ENCODE measurements at places on chromosomes 7 and 10.
A peak's percentile ranks its signal among the peaks of the same experiment; 100 is the strongest.

DNA sequence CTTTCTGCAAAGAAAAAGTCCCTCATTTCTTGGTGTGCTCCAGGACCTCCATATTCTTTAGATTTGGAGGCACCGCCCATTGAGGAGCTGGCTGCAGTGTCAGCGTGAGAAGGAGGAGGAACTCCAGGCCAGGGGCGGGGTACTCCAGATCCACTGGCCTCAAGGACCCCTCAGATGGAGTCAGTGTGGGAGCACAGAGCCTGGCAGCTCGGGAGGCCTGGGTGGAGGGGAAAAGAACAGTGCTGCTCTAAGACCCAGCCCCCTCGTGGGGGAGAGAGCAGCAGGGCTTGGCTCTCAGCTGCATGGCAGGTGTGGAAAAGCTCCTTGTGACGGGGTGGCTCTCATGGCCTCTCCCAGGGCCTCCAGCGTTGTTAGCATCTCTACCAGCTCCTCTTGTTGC is 70.5 kb downstream of the ITGB1 start:
- DNase-seq, result no peak

DNA sequence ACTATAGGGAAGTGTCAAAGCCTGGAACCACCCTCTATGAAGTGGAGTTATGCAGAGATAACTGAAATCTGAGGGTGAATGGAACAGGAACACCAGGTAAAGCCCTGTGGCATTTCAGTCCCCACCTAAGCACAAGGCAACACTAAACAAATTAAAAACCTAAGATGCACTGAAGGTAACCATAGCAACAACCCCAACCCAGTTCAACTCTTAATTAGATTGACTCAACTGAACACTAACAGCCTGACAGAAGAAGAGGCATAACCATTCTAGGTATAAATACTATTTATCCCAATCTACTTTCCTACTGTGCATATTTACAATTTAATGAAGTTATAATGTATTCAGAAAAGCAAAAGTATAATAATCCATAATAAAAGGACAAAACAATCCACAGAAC is 9.2 kb upstream of the GIMAP5 start:
- DNase-seq, result no peak

DNA sequence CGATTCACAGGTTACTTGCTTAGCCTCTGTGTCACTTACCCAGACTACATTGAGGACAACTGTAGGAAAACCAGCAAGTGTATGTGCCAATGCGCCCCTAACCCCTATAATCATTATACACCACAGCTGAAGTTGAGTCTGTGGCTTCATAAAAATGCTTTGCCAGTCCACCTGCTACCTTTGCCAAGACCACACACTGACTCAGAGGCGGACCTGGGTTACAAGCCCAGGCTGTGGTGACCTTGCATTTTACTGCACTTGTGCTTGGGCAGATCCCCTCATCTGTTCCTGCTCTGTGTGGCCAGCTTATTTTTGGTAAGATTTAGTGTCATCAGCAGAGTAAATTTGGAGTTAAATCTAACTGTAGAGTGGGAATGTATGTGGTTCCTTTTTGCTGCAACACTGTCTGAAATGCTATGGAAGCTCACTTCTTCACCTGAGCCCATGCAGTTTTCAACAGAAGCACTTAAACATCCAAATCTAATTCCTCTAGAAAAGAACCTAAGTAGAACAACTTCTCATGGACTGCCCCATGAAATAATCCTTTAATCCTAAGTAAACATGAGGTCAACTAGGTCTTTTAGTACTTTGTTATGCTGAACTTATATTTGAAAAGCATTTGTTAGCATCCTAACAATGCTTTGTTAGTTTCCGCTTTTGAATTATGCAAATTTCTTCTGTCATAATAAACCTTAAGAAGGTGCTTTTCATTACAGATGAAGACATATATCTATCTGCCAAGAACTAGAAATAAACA is 96.2 kb upstream of the AMPH start:
- no peak for DNase-seq

GRCh38 chr10:68302871-68303270 is 29.0 kb upstream of the HNRNPH3 start:
- DNase-seq, result no peak

DNA sequence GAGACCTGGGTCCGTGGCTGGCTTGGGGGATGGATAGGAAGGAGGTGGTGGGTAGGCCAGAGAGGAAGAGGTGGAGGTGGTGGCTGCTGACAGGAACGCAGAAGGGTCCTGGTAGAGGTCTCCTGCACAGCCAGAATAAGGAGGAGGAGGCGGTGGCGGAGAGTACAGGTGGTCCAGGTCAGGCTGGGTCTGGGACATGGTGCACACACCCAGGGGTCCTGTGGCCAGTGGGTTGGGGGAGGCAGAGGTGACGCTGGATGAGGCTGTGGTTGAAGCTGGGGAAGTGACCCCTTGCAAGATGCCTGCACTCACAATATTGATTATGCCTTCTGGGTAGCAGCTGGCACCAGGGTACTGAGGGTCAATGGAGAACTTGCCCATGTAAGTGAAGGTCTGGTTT is 2.2 kb downstream of the EGR2 start:
- no peak for DNase-seq

- no peak for DNase-seq
These were observed 3.2 kb upstream of the JCAD start for GRCh38 chr10:30062582-30062981.

DNA sequence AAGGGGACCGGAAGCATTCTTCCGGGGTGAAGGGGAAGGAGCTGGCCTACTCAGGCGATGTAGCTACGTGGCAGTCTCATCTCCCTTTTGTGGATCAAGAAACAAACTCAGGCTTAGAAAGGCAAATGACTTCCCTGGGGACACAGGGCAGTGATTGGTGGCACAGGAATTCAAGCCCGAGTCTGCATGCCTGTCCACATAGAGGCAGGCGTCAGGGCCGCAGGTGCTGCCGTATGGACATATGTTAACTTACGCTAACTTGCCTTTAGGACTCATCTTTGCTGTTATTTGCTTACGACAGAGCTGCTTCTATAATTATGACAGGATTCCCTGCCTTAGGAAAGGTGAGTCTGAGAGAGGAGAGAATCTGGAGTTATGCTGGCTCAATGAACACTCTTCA is 42.3 kb upstream of the KLF6 start:
- DNase-seq, result no peak

DNA sequence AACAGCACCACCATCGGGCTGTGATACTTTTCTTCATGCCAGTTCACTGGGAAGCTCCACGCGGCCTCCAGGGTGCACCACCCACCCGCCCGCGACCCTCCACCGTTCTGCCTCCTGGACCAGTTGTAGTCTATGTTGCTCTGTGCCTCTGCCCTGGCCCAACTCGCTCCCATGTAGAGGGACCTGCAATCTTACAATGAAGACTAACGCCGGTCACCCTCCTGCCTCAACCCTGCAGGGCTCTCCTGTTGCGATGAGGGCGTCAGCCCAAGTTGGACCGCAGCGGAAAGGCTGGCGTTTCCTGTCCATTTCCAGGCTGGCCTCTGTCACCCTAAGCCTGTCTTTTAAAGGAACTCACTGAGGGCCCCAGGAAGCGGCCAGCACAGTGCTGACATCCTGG is 34.9 kb downstream of the IL15RA start:
- DNase-seq, result no peak

DNA sequence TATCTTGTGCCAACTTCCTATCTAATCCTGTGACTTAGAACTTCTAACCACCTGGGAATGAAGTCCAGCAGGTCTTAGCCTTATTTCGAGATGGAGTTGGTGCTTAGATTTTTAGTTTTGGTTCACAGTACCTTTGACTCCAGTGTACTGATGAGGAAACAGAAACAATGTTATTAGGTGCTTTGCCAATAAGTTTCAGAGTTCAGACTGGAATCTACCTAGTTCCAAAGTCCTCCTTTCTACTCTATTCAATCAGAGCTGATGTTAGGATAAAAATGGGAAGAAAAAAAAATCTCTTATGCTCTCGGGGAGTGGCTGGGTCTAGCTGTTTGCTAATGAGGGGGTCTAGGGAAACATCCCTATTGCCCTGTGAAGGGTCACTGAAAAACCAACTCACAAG is 606.3 kb upstream of the C7orf33 start:
- DNase-seq, result no peak

DNA sequence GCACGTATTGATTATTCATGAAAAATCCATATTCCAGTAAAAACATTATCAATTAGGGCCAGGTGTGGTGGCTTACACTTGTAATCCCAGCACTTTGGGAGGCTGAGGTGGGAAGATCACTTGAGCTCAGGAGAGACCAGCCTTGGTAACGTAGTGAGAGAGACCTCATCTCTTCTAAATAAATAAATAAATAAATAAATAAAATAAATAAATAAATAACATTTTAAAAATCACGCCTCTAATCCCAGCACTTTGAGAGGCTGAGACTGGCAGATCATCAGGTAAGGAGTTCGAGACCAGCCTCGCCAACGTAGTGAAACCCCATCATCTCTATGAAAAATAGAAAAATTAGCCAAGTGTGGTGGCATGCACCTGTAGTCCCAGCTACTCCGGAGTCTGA is 32.1 kb downstream of the NRBF2 start:
- DNase-seq, result no peak

- DNase-seq, result no peak
These were observed 248.1 kb downstream of the ABCA13 start for GRCh38 chr7:48419401-48419800.

DNA sequence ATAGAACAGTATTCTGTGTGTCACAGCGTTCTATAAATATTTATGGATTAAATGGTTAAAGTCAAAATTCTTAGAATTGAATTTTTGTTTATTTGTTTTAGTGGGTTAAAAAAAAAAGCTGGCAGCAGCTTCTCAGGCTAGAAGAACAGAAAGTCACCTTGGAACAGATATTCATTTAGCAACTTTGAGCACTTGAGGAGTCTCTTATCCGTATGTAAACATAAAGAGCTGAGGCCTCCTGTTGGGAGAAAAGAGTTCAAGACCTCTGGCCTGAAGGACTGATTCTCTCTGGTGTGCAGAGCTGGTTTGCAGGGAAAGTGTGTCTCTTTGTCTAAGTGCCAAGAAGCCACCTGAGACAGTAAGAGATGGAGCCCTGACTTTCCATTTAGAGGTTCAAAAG is 109.9 kb downstream of the HERPUD2 start:
- no peak for DNase-seq

GRCh38 chr7:159240962-159241361 is 96.3 kb upstream of the VIPR2 start:
- no peak for DNase-seq

DNA sequence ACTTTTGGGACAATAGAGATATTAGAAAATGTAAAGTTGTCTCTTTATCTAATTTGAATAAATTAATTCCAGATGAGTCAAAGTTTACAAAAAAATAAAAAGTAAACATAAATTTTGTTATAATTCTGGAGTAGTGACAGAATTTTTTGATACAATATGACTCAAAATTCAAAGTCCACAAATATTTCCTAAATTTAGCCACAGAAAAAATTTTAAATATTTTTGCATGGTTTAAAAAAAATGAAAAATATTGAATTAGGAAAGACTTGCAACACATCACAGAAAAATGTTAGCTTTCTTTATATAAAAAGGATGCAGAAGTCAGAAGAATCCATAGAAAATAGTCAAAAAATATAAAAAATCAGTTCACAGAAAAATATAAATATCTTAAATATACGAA is 117.7 kb downstream of the ARHGAP21 start:
- no peak for DNase-seq

DNA sequence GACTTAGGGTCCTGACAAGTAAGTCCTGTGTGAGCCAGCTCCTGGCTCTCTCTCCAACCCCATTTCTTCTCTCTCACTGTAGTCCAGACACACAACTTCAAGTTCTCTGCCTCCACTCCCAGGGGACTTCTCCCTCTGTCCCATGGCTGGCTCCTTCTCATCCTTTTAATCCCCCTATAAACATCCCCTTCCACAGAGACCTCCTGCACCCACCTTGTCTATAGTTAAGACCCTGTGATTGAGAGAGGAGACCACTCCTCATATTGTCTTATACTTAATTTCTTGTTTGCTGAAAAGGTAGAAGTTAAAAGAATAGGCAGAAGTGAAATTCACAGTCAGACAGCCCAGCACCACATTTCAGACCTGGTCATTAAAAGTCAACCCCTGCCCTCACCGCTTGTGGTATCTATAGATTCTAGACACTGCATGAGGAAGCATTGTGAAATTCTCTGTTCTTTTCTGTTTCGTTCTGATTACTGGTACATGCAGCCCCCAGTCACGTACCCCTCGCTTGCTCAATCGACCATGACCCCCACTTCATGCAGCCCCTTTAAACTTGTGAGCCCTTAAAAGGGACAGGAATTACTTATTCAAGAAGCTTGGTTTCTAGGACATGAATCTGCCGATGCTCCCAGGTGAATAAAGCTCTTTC is 125.6 kb upstream of the FRMD4A start:
- no peak for DNase-seq

DNA sequence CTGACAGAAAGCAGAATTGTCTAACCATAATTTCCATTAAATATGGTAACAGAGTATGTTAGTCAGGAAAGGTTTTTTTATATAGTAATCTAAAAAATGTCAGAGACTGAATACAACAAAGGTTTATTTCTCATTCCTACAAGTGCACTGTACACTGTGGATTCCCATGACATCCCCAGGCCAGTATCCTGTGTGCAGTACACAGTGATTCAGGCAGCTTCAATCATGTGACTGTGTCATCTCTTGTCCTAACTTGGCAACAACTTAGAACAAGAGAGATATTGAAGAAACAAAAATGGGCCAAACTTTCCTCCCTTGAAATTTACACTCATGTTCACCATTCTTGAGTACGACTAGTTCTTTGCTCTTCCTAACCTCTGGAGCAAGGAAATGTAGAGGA is 189.8 kb upstream of the SEMA3A start:
- DNase-seq, result no peak

GRCh38 chr7:5630670-5631069 is 150.8 kb downstream of the RNF216 start:
- DNase-seq, result no peak

GRCh38 chr7:136869001-136869961 is 829 bp downstream of the CHRM2 start:
- DNase-seq, result no peak

GRCh38 chr10:88232983-88233543 is 350.1 kb downstream of the RNLS start:
- DNase-seq, result no peak

GRCh38 chr7:76020031-76020714 is 25.8 kb upstream of the TMEM120A start:
- DNase-seq, result peak; percentile 37

GRCh38 chr7:1558181-1558811 is 2.3 kb upstream of the TMEM184A start:
- DNase-seq, result peak; percentile 4

DNA sequence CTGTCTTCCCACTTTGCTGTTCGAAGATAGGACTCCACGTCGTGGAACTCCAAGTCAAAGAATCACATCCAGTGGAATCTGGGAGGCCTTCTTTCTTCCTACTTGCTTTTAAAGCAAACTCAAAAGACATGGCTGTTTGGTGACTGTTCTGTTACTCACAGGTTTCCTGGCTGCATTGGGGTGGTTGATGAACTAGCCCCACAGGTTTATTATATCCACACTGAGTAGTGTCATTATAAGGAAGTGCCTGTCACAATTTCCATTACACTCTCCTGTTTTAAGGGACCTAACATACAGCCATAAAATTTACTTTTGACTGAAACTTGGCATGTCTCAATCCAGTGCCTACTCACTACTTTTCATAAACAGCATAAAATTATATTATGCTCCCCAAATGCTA is 287.3 kb upstream of the SP4 start:
- no peak for DNase-seq

- DNase-seq, result no peak
These were observed 2.7 kb downstream of the ITGB1 start for GRCh38 chr10:32955299-32955772.
